ENCODE measurements at places on chromosomes 4 and X.

DNA sequence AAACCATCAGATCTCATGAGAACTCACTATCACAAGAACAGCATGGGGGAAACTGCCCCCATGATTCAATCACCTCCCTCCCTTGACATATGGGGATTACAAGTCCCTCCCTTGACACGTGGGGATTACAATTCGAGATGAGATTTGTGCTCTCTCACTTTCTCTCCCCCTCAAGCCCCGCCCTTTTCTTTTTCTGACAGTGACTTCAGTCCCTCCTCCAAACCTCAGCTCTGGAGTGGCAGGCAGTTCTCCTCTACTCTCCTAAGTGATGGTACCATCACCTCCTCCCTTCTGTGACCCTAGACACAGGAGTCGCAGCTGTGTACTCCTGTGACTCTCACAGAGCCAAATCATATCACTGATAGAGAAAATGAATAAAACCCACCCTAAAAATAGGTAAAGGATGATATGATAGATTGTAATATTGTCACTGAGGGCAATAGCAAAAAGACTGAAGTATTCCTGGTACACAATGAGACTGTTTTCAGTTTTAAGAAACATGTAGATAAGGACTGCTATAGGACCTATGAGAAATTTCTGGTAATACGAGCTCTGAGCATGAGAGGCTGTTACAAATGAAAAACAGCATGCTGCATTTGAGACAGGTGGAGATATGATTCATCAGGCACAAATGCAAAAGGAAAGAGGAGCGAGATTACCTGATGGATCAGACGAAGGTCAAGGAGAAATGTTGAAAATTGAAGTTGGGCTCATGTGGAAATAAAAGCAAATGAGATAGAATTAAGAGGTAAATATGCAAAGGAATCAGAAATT lies 101.2 kb upstream of the CBLL2 start:
- no peak for DNase-seq

- no peak for DNase-seq
Observed at GRCh38 chr4:169153481-169154087, 117.2 kb downstream of the SH3RF1 start.

- DNase-seq = no peak
Observed at GRCh38 chr4:85500110-85500867, 25.3 kb downstream of the ARHGAP24 start.

DNA sequence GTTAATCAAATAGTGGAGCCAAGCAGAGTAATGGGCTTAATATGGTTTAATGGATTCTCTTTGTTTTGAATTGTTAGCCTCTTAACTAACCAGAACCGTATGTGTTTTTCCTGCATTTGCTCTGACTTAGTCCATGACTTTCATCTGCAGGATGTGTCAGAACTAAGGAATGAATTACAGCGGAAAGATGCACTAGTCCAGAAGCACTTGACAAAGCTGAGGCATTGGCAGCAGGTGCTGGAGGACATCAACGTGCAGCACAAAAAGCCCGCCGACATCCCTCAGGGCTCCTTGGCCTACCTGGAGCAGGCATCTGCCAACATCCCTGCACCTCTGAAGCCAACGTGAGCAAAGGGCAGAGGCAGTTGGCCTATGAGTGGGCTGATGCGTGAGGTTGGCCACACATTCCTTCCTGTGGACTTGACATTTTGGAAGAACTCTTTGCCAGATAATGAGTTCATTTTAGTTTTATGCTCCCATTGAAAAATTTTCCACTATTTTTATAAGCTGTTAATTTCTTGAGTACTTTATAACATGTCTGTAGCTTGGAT lies 9.1 kb downstream of the MED28 start:
- peak; percentile 57 for DNase-seq

- DNase-seq = no peak
Observed at GRCh38 chr4:27716693-27717430, 856.2 kb downstream of the STIM2 start.

DNA sequence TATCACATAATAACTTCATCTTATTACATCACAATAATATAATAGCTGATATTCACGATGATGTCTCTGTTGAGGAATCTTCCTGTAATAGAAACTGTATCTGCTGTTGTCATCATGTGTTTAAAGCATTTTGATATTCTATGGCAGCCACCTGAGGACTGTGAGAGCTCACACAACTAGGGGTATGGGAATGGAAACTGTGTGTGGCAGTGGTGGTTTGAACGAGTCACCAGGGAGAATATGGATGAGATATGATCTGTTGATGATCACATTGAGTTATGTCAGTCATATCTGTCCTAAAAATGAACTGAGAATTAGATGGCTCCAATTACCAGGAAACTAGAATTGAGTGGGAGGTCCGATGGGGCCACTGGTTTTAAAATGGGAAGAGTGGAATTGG lies 169.6 kb downstream of the MID1IP1 start:
- DNase-seq = no peak

- DNase-seq = no peak
Observed at GRCh38 chr4:110636171-110636679, 13.3 kb upstream of the PITX2 start.

GRCh38 chr4:159145992-159146330 lies 43.1 kb downstream of the RAPGEF2 start:
- DNase-seq = no peak

DNA sequence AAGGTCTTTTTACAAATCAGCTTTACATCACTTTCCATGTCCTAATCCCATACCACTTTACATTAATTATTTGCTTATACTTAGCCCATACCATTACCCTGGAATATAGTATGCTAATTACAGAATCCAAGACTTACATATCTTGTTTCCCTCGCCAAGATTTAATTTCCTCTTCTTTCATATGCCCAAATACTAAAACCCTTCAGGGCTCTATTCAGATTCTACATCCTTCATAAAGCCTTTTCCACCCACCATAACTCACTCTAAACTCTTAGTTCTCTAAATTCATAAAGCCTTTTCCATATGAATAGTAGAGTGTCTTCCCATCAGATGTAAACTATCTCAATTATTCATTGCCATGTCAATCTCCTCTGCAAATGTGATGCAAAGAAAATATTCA lies 390.7 kb downstream of the STPG2 start:
- no peak for DNase-seq

- DNase-seq = no peak
Observed at GRCh38 chr4:69584135-69584534, 55.3 kb downstream of the UGT2A2 start.

DNA sequence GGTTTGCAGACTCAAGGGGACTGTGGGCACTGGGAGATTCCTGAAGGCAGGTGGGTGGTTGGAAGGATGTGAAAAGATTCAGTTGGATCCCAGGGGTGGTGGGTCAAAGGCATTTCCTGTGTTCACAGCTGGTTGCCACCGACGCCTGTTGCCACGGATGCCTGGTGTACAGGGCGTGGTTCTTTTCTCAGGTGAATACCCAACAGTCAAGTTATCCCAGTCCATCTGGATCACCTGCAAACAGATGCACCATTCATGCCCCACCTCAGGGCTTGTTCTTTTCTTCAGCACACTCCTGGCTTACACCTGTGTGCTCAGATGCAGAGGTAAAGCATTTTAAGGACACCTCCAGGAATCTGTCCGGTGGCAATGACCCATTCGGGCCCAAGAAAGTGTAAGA lies 55.8 kb upstream of the SHOX start:
- no peak for DNase-seq

DNA sequence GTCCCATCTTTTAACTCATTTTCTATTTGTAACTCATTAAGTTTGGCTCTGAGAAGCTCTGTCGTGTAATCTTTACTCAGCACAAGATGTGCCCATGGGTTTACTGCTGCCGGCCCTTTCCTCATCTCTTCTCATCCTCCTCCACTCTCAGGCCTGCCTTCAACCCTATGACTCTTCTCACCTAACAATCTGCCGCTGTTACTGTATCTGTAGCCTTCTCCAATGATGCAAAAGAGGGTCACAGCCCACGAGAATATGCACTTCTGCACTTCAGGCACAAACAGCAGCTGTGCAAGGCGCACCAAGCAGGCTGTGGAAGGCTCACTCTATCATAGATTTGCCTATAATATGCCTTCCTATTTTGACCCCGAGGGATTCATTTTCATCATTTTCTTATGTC lies 546.5 kb upstream of the GALNTL6 start:
- no peak for DNase-seq

GRCh38 chrX:96407501-96407900 lies 277.1 kb upstream of the DIAPH2 start:
- peak; percentile 75 for DNase-seq

DNA sequence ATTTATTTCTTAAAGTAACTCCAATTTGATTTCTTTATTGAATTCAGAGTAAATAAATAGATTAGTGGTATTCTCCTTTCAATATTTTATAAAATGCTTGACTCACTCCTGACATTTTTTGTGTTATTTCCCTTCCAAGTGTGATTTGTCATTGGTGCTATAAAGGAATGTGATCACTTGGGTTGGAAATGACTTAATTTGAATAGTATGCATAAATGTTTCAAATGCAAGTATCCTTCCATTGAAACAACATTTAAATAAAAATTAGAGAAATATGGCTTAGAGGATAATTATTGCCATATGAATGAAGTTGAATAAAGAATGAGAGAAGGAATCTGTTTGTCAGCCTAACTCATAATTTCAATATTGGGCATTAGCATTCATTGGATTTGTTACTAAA lies 182.7 kb downstream of the PABPC4L start:
- no peak for DNase-seq

DNA sequence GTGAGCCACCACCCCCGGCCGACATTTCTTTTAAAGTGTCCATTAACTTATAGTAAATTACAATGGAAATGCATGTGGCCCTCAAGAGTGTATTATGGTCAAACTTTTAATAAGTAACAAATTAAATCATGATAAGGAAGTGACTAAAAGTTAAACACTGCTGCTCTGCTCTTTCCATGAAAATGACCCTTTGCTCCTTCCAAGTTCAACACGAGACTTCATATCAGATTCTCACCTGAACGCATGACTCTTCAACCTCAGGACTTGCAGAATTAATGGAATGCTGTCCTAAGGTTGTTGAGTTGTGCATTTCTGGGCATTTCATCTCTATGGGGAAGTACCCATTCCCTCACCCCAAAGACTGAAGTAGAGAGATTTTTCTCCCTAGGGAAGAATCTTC lies 27.1 kb downstream of the AWAT2 start:
- DNase-seq = no peak

- no peak for DNase-seq
Observed at GRCh38 chrX:136453771-136454170, 34.0 kb upstream of the BRS3 start.

DNA sequence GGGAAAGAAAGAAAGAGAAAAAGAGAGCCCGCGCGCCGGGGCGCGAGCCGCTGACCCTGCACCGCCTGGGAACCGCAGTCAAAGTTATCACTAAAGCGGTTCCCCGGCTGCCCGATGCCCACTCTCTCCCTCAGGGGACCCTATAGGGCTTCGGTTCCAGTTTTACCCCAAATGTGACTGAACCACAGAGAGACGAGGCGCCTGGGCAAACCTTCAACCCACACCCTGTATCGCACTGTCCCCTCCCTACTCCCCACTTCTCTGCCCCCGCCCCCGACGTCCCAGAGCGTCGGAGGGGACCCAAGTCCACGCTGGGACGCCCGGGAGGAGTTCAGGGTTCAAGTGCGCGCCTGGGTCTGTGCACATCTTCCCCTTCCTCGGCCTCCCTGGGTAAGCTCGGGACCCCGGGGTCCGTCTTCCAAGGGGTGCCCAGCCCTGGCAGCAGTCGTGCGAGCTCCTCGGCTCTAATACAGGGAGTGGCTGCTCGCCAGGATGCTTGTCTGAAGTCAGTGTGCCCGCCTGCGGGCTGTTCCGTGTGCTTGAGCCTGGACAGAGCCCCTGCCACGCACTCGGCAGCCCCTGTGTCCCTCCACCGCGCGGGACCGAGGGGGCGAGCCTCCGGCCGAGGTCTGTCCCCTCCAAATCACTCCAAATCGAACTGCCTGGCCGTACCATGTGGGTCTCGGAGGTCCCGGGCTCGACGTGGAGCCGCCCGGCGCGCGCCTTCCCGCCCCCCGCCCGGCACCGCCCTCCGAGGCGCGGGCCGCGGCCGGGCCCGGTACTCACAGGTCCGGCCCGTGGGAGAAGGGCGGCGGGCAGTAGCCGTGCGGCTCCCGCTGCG lies 960 bp downstream of the TRPC3 start:
- DNase-seq = peak; percentile 21

- DNase-seq = peak; percentile 54
Observed at GRCh38 chrX:76279007-76279406, 106.1 kb downstream of the PBDC1 start.

GRCh38 chr4:138677212-138677611 lies 338.4 kb upstream of the NOCT start:
- no peak for DNase-seq

DNA sequence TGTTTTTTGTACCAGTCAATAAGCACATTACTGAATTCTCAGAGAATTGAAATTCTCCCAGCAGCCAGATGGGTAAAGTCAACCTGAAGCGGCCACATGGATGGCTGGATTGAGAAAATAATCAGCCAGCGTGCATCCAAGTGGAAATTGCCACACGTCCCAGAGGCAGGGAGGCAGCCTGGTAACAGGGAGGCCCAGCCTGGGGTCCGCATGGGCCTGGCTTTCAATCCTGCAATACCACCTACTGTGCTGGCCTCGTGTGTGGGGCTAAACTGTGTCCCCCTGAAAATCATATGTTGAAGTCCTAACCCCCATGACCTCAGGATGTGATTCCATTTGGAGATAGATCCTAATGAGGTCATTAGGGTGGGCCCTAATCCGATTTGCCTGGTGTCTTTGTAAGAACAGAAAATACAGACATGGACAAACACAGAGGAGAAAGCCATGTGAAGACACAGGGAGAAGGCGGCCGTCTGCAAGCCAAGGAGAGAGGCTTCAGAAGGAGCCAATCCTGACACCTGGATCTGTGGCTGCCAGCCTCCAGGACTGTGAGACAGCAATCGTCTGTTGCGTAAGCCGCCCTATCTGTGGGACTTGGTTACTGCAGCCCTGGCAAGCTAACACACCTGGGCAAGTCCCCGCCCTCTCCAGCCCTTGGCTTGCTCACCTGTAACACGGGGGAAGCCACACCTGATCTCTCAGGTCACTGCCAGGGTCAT lies 90.3 kb downstream of the JAKMIP1 start:
- DNase-seq = no peak

GRCh38 chr4:109798866-109799265 lies 2.9 kb downstream of the CFI start:
- no peak for DNase-seq

- DNase-seq = no peak
Observed at GRCh38 chrX:21176921-21177571, 197.2 kb upstream of the CNKSR2 start.

GRCh38 chr4:77022560-77023179 lies 53.1 kb downstream of the CCNI start:
- peak; percentile 76 for DNase-seq

GRCh38 chr4:70842761-70843435 lies 3.2 kb upstream of the GRSF1 start:
- no peak for DNase-seq

DNA sequence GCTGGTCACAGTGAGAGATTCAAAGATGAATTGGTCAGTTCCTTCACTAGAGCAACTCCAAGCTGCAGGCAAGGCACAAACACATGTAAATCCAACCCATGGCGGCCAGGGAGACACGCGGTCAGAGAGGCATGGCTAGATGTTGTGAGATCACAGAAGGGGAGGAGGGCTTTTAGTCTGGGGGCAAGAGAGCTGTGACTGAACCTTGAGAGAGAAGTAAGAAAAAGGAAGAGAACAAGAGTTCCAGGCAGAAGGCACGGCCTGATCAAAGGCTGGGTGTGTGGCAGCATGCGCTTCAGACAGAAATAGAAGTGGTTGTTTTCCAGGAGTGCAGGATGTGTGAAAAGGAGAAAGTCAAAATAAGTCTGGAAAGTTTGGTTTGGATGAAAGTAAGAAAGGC lies 15.9 kb downstream of the CCDC149 start:
- no peak for DNase-seq
